ENCODE measurements at places on chromosomes 2 and 18.
A peak's percentile ranks its signal among the peaks of the same experiment; 100 is the strongest.

- no peak for DNase-seq
Observed at GRCh38 chr18:10289951-10290637, 164.3 kb upstream of the APCDD1 start.

- DNase-seq, result peak; percentile 63
Observed at GRCh38 chr2:215828528-215829184, 184.7 kb downstream of the MREG start.

GRCh38 chr2:29261003-29261402 is 145.8 kb downstream of the CLIP4 start:
- DNase-seq, result no peak

GRCh38 chr2:109128616-109129355 is at the start of gene SH3RF3:
TSS of gene SH3RF3 (plus strand) at chr2:109129205.
- DNase-seq, result peak; percentile 56

GRCh38 chr18:74541703-74542555 is 7.6 kb downstream of the CNDP1 start:
- DNase-seq, result no peak

DNA sequence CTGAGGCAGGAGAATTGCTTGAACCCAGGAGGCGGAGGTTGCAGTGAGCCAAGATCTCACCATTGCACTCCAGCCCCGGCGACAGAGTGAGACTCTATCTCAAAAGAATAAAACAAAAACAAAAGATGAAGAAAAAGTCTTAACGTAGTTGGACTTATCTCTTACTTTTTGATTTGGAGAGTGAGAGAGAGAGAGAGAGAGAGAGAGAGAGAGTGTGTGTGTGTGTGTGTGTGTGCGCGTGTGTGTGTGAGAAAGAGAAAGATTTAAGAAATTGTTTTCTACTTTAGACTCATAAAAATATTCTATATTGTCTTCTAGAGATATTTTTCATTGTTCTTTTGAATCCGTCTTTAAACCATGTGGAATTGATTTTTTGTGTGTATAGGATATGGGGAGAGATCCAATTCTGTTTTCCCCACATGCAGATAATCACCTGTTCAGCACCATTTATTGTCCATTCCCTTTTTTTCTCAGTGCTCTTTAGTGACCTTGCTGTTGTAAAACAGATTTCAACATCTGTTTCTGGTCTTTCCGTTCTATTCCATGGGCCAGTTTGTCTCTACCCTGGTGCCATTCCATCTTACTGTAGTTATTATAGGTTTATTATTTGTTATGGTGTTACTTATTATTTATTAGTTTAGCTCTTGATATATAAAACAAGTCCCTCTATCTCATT is 53.5 kb downstream of the KCMF1 start:
- DNase-seq, result no peak

DNA sequence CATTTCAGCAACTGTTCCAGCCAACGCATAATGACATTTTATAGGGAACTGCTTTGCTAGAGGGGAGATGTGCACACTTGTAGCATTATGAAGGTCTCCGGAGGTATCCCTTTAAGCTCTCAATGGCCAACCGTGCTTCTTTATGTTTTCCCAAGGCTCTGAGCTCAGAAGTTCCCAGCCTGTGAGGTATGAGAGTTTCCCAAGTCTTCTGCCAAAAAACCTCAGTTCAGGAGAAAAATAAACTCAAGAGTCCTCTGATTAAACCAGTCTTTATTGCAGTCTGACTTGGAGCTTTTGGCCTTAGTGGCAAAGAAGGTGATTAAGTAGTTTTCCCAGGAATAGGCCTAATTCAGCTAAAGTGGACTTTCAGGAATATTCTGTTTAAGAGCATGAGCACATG is 35.4 kb upstream of the ZNF532 start:
- DNase-seq, result peak; percentile 34

DNA sequence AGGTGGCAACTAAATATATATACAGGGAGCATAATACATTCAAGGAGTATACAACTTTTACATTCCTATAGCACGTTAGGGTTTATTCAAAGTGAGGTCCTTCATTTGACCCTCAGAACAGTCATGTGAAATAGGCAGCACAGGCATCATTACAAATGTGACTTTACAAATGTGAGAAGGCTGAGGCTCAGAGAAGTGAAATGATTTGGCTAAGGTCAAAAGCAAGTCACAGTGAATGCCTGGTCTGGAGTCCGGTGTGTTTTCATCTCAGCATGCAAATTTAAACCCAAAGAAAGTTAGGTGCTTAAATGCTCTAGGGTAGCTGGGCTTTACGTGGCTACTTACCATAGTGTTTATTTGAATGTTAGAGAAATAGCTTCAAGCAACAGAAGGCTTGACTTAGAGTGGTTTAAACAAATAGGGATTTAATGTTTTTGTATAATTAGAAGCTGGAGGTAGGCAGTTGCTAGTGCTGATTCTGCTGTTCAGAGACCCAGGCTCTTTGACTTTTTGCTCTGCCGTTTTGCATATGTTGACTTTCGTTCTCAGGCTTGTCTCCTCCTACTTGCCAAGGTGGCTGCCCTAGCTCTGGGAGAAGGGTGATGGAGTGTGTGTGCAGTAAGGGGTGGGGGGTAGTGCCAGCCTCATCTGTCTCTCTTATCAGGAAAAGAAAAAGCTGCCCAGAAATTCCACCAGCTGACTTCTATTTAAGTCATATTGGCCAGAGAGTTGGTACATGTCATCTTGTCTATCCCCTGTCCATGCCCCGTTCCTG is 89.2 kb downstream of the PLCL1 start:
- DNase-seq, result no peak

- DNase-seq, result no peak
Observed at GRCh38 chr2:183078163-183078463, 434 bp upstream of the DUSP19 start.

- DNase-seq, result no peak
Observed at GRCh38 chr2:43854671-43855070, 15.9 kb downstream of the ABCG8 start.

DNA sequence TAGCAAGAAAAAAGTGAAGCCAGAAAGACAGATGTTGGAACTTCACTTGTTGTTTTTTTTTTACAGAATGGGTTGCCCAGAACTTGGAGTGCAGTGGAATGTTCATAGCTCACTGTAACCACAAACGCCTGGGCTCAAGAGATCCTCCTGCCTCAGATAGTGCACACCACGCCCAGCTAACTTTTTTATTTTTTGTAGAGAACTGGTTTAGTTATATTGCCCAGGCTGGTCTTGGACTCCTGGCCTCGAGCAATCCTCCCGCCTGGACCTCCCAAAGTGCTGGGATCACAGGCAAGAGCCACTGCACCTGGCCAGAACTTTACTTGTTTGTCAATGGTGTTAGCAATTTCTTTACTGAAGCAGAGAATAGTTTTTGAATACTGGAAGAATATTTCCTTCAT is 11.9 kb upstream of the ASPRV1 start:
- DNase-seq, result peak; percentile 8

GRCh38 chr18:47981320-47981719 is 50.9 kb upstream of the SMAD2 start:
- no peak for DNase-seq

GRCh38 chr2:172734711-172735581 is 699 bp upstream of the RAPGEF4 start:
- DNase-seq, result no peak

DNA sequence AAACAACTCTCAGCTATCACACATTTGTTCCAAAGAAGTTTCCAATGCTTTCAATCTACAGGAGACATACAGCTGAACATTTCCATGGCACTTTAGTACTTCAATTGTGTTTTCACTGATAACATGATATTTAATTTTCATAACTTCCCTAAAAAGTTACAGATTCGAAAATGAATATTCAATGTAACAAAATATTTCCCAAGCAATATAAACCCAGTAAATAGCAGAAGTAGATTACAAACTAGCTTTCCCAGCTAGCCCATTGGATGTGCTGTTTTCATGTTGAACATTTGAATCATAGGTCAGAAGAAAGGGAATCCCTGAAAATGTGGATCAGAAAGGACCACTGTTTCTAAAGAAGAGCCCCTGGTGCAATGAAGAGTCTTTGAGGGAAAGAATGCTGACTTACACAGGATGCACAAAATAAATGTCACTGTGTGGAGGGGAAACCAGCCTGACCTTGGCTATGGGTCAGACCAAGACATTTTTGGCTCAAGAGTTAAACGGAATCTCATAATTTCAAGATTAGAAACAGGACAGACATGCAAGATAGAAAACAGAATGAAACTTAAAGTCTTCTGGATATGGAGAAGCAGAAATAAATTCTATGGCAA is 22.5 kb downstream of the CYTIP start:
- no peak for DNase-seq

DNA sequence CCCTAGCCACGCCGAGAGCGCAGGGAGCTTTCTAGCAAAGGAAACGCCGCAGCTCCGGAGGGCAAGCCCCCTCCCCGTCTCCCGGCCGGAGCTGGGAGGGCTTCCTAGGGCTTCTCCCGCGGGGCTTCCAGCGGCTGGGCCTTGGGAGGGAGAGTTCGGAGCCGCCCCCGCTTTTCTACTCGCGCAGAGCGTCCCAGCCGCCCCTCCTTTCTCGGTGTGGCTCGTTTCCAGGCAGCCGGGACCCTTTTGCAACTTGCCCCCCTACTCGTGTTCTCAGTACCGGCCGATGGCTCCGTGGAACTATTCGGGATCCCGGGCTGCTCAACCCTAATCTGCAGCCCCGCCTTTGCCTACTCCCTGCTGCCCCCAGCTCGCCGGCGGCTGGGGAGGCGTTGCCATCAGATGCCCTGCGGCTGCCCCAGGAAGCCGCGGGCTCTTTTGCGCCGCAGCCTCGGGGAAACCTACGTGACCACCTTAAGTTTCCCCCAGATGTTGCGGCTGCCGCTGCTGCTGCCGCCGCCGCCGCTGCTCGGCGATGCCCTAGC is 1.5 kb upstream of the NR4A2 start:
- no peak for DNase-seq

- peak; percentile 1 for DNase-seq
Observed at GRCh38 chr2:56376699-56377665, 193.2 kb downstream of the CCDC85A start.

GRCh38 chr18:66641056-66641455 is 37.2 kb upstream of the CDH19 start:
- no peak for DNase-seq

DNA sequence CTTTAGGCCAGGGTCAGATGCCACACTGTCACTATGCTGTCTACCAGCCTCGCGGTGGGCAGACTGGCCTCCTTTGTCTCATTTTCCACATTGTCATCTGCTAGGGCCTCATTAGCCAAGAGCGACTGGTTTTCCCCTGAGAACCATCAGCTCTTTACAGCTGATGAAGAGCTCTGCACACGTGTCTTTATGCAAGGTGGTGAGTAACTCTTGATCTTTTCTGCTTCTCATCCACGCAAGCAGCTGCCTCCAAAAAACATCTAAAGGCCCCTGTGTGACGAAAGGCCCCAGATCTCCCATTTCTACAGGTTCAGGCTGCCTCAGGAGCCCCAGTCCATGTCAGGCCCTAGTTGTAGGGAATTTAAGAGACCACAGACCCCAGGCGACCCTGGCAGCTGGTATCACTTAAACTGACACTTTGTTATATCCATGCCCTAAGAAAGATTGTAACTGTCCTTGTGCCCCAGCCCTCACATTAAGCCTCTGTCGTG is 52.9 kb downstream of the DPYSL5 start:
- DNase-seq, result no peak

- DNase-seq, result peak; percentile 76
Observed at GRCh38 chr2:143716522-143716921, 587.3 kb downstream of the ARHGAP15 start.

- DNase-seq, result no peak
Observed at GRCh38 chr2:118548880-118549488, 298.5 kb downstream of the EN1 start.

DNA sequence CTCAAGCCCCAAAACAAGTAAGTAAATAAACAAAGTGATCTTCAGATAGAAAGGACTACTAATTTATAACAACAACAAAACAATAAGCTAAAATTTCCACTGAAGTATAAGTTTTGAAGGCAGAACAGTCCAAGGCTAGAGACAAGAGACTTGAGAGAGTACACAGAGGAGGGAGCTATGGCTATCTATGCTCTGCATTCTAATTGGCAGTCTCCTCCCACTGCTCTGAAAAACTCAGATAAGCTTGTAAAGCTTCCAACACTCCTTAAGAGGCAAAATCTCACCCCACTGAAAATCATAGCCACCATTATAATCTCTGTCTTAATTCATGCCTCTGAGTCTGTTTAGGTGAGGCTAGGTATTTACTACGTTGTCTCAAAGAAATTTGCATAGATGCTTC is 714.6 kb upstream of the LRATD1 start:
- DNase-seq, result no peak

- DNase-seq, result no peak
Observed at GRCh38 chr2:3117650-3118216, 259.9 kb downstream of the EIPR1 start.

GRCh38 chr2:179020156-179020750 is 29.7 kb downstream of the CCDC141 start:
- no peak for DNase-seq

DNA sequence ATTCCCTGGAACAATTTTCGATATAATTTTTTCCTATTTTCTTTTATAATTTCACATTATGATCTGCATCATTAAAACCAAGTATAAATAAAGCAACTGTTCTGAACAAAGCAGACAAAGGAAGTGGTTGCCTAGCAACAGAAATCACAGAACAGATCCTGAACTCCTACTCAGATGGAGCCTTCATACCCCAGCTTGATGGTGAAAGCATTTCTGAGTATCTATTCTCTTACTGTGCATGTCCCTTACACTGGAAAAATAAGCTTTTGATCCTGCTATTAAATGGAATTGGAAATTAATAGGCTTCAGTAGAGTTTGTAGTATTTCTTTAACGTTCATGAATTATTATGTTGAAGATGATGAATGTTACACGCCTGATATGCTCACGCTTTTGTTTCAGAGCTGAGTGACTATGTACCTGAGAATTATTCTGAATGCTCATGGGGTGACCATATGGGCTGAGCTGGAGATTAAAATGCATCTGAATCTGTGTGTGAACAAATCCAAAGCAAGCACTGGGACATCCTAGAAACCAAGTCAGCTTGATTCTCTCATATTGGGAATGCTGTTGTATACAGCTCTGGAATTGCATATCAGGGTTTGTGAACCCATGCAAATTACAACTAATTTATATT is 254.0 kb downstream of the KCNJ3 start:
- no peak for DNase-seq

DNA sequence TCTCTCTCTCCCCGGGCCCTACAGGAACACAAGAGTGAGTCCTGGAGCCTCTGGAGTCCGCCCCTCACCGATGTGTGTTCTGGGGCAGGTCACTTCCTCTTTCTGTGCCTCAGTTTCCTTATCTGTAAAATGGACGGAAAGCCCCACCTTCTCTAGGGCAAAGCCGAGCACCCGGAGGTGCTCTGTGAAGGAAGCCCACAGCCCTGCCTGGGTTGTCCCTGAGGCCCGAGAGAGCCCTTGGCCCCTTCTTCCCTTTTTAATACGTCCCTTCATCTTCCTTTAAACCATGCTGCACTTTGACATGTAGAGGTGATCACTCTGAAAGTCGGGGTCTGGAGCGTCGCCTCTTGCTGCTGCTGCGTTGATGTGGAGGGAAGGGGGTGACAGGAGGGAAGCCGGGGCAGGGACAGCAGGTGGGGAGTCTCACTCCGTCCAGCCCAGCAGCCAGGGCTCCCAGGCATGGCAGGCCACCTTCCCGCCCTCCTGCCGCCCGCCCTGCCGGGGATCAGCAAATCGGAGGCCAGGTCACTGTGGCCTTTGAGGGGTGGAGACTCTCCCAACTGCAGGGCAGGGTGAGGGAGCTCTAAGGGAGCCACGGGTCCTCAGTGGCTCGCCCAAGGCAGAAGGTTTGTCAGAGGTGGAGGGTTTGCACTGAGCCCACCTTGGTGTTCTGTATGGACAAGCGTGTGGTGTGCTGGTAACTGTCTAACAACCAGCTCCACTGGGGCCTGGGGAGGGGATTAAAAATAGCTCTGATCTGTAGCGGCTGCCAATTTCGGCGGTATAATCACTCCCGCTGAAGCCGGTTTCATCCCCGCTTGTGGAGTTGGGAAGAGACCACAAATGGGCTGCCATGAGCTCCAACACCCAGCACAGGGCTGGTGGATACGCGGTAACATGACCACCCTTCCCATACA is 135.9 kb upstream of the ID2 start:
- DNase-seq, result no peak
